ENCODE measurements at places on chromosomes 5 and 9.

- no peak for DNase-seq
Observed at GRCh38 chr9:111949919-111950318, 53.3 kb downstream of the UGCG start.

DNA sequence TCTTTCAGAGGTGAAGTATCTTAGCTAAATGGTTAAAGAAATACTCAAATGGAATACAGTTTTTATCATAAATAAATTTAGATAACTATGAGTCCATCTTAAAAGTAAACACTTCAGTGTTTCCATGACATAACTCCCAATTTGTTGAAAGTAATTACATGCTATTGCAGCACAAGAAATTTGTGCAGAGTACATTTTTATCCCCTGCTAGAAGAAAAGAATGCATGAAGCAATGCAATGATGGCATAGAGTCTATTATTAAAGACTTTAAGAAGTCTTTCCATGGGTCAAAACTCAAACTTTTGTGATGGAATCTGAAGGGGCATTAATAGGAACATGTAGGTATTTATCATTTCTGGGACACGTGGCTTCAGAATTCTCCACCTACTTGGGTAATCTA lies 106.6 kb upstream of the DPYSL3 start:
- DNase-seq, result no peak

DNA sequence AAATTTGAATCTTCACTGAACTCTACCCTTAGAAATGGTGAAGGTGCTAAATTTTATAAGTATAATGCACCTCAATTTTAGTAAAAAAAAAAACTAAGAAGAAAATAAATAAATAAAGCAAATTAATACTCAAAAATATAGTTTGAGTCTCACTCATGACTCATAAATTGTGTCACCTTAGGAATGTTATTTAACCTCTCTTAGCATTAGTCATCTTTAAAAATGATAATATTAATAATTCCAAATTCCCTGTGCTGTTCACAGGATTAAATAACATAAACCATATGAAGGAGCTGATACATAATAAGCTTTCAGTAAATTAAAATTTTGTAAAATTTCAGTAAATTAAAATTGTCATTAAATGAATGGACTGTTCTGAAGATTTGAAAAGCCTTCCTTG lies 339.8 kb upstream of the RGMB start:
- DNase-seq, result no peak

- DNase-seq, result no peak
Observed at GRCh38 chr9:34318163-34318790, 10.8 kb downstream of the KIF24 start.

- DNase-seq, result peak; percentile 80
Observed at GRCh38 chr5:158384535-158385481, 525.9 kb upstream of the CLINT1 start.

DNA sequence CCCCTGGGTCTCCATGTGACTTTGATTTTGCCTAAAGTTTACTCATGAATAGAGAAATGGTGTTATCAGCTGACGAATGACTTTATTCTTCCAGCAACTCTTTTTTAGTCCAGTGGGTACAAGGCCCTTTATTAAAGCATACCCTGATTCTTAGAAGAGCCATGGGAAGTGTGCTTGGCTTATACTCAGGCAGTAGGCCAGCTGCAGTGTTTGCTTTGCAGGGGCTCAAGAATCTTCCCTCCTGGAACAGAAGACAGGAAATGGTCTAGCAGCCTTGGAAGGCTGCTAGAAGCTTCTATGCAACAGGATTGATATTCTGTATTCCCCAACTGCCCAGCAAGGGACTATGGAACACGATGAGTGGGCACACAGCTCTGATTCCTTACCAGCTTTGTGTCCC lies 73.4 kb upstream of the PLPP6 start:
- no peak for DNase-seq

GRCh38 chr9:76810377-76810957 lies 46.2 kb downstream of the PCA3 start:
- no peak for DNase-seq

- DNase-seq, result no peak
Observed at GRCh38 chr5:60929024-60929423, 15.8 kb downstream of the ERCC8 start.

- no peak for DNase-seq
Observed at GRCh38 chr5:124716169-124716568, 30.3 kb downstream of the ZNF608 start.

DNA sequence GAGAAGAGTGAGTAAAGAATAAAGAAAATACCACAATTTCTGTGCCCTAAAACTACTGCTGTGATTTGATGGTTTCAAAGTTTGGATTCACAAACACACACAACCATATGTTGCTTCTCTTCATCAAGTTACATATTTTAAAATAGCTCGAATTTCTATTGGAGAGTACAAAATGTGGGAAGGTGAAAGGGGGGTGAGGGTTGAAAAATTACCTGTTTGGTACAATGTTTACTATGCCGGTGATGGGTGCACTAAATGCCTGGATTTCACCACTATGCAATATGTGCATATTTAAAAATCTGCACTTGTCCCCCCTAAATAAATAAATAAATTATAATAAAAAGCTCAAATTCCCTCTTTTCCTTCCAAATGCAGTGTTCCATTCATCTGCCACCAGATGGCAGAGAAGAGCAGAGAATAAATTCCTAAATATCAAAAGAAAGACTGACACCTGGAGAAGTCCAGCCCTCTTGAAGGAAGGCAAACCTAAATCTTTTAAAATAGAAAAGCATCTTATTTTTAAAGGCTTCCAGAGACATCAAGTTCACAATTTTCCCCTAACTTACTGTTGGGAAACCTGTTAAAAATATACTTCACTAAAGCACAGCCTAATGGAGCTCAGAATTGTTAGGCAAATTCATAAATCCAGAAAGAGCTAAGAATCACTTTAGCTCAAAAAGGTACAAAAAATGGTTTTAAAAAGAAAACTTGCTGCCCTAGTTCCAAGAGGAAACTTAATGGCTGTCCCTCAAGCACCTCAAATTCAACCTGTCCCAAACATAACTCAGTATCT lies 24.8 kb upstream of the HNRNPA0 start:
- DNase-seq, result no peak

DNA sequence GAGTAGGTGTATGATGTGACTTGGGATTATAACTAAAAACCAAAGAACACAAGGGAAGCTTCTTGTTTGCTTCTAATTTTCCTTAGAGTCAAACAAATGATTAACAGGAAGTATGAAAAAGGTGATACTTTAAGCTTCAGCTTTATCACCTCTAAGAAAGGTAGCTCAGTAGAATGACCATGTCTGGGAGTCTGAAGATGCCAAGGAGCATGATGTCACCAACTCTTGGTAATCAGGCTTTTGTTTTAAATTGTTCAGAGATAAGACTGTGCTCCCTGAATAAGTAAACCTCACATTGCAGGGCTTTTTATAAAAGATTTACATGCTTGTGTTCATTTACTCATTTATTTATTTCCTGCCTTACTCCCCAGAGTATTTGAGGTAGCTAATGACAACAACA lies 169.9 kb downstream of the FER start:
- DNase-seq, result no peak

DNA sequence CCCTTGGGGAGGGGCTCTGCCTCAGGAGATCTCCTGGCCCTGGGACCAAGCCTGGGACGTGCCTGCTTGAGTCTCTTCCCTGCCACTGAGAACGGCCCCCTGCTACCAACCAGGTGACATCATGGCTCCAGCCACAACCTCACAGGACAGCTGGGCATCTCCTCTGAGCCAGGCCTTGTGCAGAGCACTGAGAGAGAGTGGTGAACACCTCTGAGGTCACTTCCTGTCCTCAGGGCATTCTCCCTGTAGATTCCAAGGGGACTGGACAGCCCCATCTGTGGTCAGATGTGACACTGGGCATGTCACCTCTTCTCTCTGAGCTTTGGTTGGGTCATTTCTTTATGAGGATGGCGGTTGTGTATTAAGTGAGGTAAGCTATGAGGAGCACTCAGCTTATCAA lies 172.0 kb downstream of the MELK start:
- DNase-seq, result no peak

- no peak for DNase-seq
Observed at GRCh38 chr5:173689171-173689736, 72.8 kb upstream of the BOD1 start.

DNA sequence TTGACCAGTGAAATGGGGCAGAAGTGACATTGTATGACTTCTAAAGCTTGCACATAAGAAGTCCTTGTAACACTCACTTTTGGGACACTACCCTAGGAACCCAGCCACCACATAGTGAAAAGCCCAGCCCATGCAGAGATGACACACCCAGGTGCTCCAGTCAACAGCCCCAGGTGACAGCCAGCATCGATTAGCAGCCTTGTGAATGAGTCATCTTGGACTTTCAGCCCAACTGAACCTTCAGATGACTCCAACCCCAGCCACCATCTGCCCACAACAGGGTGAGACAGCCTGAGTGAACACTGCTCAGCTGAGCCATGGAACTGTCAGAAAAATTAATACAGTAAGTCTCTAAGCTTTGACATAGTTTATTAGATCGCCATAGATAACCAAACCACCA lies 458.6 kb downstream of the ZSWIM6 start:
- no peak for DNase-seq

- no peak for DNase-seq
Observed at GRCh38 chr5:170444969-170445505, 55.9 kb upstream of the KCNMB1 start.

- DNase-seq, result no peak
Observed at GRCh38 chr9:80078826-80079225, 507.1 kb downstream of the TLE4 start.

DNA sequence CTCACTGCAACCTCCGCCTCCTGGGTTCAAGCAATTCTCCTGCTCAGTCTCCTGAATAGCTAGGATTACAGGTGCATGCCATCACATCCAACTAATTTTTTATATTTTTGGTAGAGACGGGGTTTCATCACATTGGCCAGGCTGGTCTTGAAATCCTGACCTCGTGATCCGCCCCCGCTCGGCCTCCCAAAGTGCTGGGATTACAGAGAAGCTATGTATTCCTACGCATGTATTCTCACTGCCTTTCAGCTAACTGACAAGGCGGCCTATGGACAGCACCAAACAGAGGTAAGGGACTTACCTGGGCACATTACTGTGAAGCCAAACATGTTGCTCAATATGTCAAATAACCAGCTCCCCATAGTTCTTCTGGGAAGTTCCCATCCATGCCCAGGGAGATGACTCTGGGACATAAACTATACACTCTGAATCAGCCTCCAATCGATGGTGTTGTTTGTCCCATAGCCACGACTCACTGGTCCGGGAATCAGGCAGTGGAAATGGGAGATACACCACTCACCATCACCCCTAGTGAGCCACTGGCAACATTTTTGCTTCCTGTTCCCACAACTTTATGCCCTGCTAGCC lies 114.6 kb downstream of the SYK start:
- DNase-seq, result no peak

- DNase-seq, result no peak
Observed at GRCh38 chr5:104186100-104186499, 623.5 kb upstream of the NUDT12 start.

DNA sequence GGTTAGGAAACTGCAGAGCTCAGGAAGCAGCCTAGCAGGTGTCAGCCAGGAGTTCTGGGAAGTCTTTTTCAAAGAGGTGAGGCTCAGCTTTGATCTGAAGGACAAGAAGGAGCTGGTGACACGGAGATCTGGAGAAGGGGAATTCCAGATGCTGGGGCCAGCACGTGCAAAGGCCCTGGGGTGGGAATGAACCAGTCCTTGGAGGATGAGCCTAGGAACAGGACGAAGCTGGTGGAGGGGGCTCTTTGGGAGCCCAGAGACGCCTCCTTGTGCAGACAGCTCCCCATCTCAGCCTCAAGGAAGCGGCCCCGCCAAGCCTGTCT lies 15.2 kb upstream of the RNU6ATAC start:
- DNase-seq, result no peak

DNA sequence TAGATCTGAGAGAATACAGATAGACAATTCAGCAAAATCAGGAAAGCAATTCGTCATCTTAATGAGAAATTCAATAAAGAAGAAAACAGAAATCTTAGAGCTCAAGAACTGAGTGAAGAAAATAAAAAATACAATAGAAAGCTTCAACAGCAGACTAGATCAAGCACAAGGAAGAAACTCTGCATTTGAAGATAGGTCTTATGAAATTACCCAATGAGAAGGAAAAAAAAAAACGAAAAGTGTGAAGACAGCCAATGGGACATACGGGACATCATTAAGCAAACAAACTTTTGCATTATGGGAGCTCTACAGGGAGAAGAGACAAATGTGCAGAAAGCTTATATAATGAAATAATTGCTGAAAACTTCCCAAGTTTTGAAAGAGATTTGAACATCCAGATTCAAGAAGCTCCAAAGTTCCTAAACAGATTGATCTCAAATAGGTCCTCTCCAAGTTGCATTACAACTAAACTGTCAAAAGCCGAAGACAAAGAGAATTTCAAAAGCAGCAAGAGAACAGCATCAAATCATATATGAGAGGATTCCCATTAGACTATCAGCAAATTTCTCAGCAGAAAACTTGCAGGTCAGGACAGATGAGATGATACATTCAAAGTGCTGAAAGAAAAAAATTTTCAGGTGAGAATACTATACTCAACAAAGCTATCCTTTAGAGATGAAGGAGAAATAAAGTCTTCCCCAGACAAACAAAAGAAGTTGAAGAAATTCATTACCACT lies 10.8 kb upstream of the RLN2 start:
- no peak for DNase-seq

GRCh38 chr9:99663856-99664255 lies 157.8 kb upstream of the NR4A3 start:
- DNase-seq, result no peak

DNA sequence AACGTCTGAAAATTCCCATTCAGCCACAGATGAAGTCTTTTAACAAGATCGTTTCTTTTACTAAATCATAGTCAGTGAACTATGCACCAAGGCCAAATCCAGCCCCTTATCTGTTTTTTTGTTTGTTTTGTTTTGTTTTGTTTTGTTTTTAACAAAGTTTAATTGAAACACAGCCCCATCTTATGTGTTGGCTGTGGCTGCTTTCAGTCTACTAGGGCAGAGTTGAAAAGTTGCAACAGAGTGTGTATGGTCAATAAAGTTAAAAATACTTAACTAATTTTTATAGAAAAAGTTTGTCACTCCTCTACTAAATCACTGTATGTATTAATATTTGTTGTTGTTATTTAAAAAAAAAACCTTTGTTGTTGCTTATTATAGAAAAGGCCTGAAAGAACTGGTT lies 137.1 kb downstream of the CAAP1 start:
- no peak for DNase-seq

GRCh38 chr9:16414451-16414850 lies 456.0 kb downstream of the BNC2 start:
- no peak for DNase-seq

- DNase-seq, result no peak
Observed at GRCh38 chr9:95876595-95876994, 1.1 kb downstream of the ERCC6L2 start.

DNA sequence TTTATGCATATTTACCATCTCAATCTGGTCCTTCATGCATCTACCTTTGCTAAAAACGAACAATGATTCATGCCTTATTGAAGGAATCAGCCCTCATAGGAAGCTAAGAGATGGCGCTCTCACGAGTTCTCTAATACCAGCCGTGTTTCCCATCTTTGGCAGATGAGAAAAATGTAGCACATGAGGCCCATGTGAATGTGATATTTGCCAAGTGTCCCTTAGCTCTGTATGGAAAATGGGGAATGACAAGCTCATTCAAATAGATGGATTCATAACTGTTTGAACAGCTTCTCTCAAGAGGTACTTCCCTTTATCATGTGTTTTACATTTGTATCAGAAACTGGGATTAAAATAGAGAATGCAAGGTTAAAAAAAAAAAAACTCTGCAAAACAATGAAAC lies 66.1 kb downstream of the TTC39B start:
- DNase-seq, result no peak

All from GOT3 (cell line).